Urinary bladder (tissue), 4 donors: ENCODE measurements at places on chromosomes 1 and 21. TPM values are rescaled to one million over a fixed set of nuclear protein-coding genes. Genes with fewer than 3 reads are reported as not detected.

Gene TMEM52
- not detected for total RNA-seq

DNA sequence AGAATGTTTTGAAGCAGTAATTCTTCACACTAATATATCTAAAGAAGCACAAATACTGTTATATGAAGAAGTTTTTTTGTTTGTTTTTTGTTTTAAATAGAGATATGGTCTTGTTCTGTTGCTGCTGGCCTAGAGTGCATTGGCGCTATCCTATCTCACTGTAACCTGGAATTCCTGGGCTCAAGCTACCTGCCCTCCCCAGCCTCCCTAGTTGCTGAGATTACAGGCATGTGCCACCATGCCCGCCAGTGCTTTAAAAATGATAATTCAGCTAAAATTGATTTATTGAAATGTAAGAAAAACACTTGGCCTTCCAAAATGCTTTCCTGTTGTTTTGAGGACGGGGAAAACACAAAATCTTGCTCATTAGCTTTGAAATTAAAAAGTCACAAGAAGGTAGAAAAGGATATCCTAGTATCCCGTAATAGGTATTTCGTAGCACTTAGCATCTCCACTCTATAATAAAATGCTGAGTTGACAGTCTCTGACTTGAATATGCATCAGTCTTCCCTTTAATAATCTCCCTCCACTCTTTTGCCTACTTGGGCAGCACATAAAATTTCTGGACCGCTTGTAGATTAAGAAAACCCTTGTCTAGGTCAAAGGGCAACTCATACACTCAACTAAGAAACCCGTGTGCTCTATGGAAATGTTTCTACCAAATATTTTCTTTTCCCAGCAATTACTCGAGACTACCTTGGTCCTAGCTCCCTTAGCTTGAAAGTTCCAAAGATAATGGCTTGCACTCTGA, 1.3 kb downstream of the SCYL3 start:
- peak; percentile 0 for DNase-seq

Gene ZC3H12A
- 4.2 TPM for total RNA-seq

DNA sequence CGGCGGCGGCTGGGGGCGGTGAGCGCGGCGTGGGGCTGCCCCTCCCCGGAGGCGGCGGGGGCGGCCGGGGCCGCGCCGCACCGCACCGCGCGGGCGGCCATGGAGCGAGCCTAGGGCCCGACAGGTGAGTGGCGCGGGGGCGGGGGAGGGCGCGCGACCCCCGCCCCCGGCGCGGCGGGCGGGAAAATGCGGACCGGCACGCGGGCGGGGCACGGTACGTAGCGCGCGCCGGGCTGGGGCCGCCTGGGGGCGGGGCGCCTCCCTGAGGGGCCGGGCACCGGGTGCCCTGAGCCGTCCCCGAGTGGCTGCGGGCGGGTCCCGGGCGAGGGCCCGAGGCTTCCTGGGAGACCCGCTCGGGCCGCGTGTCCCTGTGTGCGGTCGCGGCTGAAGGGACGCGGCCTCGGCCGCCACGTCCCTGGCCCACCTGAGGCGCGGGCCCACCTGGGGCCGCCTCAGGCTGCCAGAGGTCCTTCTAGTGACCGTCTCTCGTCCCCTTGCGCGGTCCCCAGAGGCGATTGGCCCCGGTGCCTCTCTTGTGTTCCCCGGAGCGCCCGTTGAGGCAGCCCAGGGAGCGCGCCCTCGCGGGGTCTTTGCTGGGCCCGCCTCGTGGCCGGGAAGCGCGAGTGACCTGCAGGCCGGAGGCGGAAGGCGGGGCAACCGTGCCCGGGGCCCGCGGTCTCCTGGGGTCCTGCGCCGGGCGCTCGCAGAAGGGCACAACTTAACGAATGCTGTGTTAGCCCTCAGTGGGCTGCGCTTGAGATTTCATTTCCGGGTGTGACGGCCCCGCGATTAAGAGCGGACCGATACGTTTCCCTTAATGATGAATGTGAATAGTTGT, 500 bp downstream of the FAM20B start:
- no peak for DNase-seq

Gene JTB
- 99.5 TPM for total RNA-seq

Gene ZFYVE9
- 73.5 TPM for total RNA-seq

- DNase-seq, result no peak
These were observed 76.8 kb downstream of the TCP10L start for GRCh38 chr21:32508558-32508957.

GRCh38 chr21:33309778-33310177, 15.0 kb upstream of the IFNAR1 start:
- DNase-seq, result no peak

Gene TMEM54
- total RNA-seq, result 12.8 TPM

- DNase-seq, result no peak
These were observed 119.0 kb upstream of the NRIP1 start for GRCh38 chr21:15183813-15184257.

DNA sequence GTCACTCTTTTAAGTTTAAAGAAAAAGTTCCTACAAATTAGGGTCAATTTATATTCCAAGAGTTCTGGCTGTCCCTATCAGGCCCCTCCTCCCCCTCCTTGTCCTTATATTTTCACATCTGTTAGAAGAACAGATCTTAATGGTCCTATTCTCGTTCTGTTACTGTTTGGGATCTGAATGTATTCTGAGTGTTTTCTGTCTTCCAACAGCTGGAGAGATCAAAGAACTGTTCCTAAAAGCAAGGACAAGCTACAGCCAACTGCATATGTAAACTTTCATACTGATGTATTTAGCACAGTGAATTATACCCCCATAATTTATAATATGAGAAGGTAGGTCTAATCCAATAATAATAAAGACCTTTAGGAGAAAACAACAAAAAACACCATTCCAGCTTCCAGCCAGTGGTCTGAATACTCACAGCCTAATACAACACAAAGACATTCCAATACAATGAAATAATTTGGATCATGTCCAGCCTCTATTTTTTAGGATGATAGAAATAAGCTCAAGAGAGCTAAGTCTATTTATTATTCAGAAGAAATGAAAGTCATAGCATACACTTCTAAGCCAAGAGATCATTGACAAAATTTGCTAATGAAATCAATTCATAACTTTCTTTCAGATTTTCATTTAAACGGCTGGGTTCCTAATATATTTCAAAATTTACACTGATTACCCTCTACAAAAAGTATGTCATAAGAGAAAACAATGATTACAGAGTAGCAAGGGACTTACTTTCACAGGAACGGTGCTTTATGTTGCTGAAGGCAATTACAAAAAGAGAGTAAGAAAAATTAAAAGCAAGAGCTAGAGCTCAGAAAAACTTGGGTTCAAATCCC, 25.3 kb downstream of the WLS start:
- no peak for DNase-seq

Gene RNF186
- not detected for total RNA-seq

GRCh38 chr1:208977012-208977411, 606.5 kb upstream of the CAMK1G start:
- no peak for DNase-seq

Gene RCAN3
- 8.6 TPM for total RNA-seq

- no peak for DNase-seq
These were observed 48.3 kb upstream of the SLC22A15 start for GRCh38 chr1:115927971-115928370.

GRCh38 chr21:39097981-39098380, 85.3 kb downstream of the PSMG1 start:
- no peak for DNase-seq

- DNase-seq, result no peak
These were observed 2.6 kb upstream of the EEIG2 start for GRCh38 chr1:108557296-108557695.

DNA sequence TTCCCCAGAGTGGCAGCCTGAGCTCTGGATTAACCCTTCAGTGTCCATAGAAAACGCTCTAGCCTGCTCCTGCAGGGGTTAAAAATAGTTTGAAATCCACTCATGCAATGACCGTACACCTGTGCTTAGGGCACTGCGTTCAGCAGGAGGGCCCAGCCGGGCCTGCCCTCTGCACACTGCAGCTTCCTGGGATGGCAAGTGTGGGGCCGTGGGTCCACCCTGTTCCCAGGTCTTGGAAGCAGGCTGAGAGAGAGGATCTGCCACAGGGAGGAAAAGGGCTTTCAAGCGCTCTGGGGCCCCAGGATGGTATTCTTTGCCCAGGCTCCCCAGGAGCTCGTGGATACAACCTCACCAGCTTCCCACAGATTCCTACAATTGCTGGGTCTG, 1.5 kb upstream of the S100B start:
- no peak for DNase-seq

Gene FNBP1L
- total RNA-seq, result 71.4 TPM

GRCh38 chr1:210446479-210446878, 117.8 kb downstream of the HHAT start:
- no peak for DNase-seq

Gene LPAR3
- 12.8 TPM for total RNA-seq

DNA sequence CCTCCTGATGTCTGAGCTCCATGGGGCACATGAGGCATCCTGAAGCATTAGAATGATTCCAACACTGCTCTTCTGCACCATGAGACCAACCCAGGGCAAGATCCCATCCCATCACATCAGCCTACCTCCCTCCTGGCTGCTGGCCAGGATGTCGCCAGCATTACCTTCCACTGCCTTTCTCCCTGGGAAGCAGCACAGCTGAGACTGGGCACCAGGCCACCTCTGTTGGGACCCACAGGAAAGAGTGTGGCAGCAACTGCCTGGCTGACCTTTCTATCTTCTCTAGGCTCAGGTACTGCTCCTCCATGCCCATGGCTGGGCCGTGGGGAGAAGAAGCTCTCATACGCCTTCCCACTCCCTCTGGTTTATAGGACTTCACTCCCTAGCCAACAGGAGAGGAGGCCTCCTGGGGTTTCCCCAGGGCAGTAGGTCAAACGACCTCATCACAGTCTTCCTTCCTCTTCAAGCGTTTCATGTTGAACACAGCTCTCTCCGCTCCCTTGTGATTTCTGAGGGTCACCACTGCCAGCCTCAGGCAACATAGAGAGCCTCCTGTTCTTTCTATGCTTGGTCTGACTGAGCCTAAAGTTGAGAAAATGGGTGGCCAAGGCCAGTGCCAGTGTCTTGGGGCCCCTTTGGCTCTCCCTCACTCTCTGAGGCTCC, 11.1 kb upstream of the RASSF5 start:
- no peak for DNase-seq
